ENCODE measurements at places on chromosomes 3 and 15.
A peak's percentile ranks its signal among the peaks of the same experiment; 100 is the strongest.

DNA sequence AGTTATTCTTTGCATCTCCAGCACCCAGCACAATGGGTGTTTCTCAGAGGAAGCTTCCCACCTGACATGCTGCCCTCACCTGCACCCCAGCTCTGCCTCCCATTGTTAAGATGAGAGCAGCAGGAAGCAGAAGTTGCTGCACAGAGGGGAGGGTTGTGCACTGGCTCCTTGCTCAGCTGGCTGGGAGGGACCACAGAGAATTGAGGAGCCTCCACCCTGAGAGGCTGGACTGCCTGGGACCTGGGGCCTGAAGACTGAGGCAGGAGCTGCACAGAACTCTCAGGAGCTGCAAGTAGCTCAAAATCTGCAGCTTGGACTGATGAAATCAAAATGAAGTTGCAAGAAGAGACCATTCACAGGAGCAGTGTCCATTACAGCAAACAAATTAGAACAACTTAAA, 222.3 kb upstream of the LINGO1 start:
- DNase-seq, result no peak

- DNase-seq, result no peak
Observed at GRCh38 chr3:179797192-179797591, 144.4 kb downstream of the USP13 start.

GRCh38 chr3:195268576-195269309, 2.2 kb downstream of the XXYLT1 start:
- DNase-seq, result no peak

- no peak for DNase-seq
Observed at GRCh38 chr15:77706482-77707244, 74.0 kb upstream of the LINGO1 start.

DNA sequence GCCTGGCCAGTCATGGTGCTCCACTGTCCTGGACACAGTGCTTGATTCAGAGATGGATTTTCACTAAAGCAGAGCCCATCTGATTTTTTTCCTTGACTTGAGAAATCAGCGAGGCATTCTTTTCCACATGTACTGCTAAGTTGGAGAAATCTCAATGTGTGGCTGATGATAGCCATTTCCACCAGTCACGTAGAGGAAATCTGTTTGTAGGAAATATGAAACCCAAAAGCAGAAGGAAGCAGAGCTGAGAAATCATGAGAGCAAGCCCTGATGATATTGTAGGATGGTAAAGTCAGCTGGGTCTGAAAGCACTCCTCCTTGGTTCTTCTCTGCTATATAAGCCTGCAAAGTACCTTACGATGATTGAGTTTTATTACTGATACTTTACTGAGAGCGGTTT, 1233.4 kb downstream of the ROBO2 start:
- DNase-seq, result no peak

DNA sequence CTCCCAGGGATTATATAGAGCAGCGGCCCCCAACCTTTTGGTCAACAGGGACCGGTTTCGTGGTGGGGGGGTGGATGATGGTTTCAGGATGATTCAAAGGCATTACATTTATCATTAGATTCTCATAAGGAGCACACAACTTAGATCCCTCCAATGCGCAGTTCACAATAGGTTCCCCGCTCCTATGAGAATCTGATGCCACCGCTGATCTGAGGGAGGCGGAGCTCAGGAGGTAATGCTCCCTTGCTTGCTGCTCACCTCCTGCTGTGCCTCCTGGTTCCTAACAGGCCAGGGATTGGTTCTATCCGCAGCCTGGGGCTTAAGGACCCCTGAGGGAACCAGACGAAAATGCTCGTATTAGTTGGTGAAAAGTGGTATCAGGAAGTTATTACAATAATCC, 1.3 kb upstream of the HACD2 start:
- peak; percentile 61 for DNase-seq

DNA sequence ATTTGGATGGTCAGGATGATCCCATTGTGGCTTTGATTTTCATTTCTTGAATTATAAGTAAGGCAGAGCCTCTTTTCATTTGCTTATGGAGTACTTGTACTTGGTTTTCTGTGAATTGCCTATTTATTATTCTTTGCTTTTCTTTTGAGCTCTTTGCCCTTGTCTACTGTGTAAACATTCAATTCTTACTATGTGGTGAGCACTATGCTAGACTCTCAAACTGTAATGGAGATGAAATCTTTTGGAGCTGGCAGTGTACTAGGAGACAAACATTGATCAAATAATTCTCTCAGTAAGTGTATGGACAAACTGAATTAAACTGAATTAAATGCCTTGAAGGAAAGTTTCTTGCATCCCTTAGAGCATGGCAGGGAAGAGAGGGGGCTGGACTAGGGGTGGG, 87.0 kb upstream of the NR2E3 start:
- no peak for DNase-seq

- DNase-seq, result no peak
Observed at GRCh38 chr15:41798607-41799487, 24.6 kb downstream of the MAPKBP1 start.

DNA sequence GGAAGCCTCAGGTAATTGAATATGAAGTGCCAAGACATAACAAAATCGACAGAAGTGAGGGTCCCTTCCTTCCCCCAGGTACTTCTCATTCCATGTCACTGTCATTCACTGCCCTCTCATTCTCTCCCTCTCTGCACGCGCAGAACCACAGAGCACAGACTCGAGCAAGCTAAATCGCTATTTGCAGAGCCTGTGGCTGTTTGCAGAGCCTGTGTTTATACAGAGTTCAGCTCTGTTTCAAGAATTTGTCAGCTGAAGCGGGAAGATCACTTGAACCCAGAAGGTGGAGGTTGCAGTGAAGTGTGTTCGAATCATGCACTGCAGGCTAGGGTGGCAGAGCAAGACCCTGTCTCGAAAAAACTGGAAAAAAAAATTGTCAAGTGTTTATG, 2.5 kb downstream of the VILL start:
- DNase-seq, result no peak

DNA sequence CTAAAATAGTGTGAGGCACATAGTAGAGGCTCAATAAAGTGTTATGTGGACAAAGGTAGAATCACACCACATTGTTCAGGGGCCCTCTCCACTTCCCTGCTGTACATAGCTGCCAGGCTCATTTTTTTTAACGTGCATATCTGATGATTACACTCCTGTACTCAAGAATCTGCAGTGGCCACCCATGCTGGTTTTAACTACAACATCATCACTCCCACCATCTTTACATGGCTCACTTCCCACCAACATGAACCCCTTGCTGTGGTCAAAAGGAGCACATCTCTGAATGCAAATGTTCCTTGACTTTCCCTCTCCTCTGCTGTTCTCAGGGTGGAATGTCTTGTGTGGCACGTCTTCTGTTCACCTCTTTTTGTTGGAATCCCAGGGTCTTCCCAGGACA, 76.7 kb downstream of the FEM1B start:
- DNase-seq, result no peak

DNA sequence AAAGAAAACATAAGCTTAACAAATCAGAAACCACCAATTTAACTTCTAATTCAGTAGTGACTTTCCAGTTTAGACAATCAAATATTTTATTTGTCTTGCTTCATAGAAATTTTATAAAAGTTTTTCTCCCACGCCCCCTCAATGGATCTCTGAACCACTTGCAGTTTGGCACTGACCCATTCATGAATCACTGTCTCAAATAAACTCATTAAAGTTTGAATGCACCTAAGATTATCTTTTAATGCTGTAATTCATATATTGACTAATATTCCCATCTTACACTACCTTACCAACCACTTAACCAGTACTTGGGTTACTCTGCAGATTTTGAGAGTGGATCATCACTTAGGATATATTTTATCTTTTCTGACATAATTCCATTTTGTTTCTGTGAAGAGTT, 880.2 kb downstream of the OTOL1 start:
- no peak for DNase-seq
